ENCODE measurements at places on chromosomes 1 and 21. TPM values are rescaled to one million over a fixed set of nuclear protein-coding genes. Genes with fewer than 3 reads are reported as not detected.

DNA sequence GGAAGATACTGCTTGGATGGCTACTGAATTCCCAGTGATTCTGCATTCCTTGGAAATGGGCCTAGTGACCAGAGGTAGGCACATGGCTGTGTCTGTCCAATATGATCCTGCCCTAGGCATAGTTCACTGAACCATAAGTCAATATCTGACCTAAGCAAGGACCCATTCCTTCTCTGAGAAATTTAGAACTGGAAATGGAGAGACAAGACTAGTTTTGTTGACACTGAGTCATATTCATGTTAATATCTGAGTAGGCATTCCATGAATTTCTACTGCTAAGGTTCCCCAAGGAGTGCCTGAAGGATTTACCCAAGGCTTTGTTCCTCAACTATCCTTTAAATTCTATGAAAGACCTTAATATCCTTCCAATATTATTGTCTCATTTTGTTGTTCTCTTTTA is 329.8 kb upstream of the BEND5 start:
- no peaks in the 10 kb centered on the region for H3K4me1 ChIP-seq
- H3K4me3 ChIP-seq = no peak overlapping the region
- no peak for DNase-seq
- H3K36me3 ChIP-seq = no peaks in the 10 kb centered on the region
- no peak overlapping the region for H3K27ac ChIP-seq

DNA sequence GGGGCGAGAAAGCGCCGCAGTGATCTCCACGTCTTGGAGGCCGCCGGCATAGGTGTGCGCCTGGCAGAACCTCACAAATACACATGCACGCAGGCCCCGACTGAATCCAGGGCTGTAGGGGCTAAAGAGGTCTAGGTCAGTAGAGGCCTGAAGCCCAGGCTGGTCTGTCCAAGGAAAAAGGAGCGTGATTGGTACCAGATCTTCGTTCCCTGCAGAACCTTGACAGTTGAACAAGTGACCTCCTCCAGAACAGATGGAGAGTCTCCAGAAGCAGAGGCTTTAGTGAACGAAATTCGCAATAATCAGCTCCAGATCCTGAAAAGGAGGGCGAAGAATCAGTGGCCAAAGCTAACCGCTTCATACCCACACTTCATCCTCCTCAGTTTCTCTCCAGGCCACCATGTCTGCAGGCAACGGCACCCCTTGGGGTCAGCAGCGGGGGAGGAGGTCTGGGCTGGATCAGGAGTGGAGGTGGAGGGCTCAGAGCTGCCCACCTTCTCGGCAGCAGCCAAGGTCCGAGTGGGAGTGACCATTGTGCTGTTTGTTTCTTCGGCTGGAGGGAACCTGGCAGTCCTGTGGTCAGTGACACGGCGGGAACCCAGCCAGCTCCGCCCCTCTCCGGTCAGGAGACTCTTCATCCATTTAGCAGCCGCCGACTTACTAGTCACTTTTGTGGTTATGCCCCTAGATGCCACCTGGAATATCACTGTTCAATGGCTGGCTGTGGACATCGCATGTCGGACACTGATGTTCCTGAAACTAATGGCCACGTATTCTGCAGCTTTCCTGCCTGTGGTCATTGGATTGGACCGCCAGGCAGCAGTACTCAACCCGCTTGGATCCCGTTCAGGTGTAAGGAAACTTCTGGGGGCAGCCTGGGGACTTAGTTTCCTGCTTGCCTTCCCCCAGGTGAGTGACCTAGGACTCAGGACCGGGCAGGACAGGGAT is 749 bp upstream of the PEX11B start:
- peak overlapping the region; percentile 97 for H3K4me3 ChIP-seq
- H3K27me3 ChIP-seq = no peaks in the 10 kb centered on the region
- DNase-seq = no peak
- peaks cover 13% of the 10 kb centered on the region for H3K4me1 ChIP-seq

The OR2T11 gene
- not detected for total RNA-seq

The TCHHL1 gene
- not detected for total RNA-seq

The SYT14 gene
- total RNA-seq = not detected

Measured in GM12878 (cell line).